ENCODE measurements at places on chromosomes 3 and 15.

DNA sequence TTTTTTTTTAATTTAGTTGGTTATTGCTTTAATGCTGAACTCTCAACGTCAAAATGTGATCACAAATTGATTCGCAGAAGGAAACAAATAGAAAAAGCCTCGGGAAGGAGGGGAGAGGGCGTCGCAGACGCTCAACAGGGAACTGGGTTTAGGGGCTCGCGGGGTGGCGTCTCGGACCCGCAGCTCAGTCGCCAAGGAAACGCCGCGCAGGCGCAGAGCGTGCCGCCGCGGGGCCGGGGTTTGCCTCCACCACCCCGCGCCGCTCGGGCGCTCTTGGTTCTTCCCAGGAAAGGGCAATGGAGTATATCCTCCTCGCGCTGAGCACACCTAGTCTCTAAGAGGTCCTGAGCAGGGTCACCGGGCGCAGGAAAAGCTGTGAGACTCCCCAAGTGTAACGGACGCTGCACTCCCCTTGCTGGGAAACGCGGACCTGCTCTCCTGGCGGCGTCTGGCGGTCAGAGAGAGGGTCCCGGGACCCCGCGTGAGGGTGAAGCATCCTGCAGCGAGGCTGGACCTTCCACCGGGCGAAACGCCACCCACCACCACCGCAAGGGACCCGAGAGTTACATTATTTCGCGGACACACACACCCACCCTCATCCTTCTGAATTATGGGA, 753 bp downstream of the PLCH1 start:
- no peak for DNase-seq

GRCh38 chr3:127690823-127691452, 18.2 kb downstream of the ABTB1 start:
- no peak for DNase-seq

GRCh38 chr15:89593018-89593417, 17.7 kb downstream of the TICRR start:
- no peak for DNase-seq

- DNase-seq = no peak
Measured at GRCh38 chr3:50415816-50416215, 56.5 kb upstream of the TMEM115 start.

DNA sequence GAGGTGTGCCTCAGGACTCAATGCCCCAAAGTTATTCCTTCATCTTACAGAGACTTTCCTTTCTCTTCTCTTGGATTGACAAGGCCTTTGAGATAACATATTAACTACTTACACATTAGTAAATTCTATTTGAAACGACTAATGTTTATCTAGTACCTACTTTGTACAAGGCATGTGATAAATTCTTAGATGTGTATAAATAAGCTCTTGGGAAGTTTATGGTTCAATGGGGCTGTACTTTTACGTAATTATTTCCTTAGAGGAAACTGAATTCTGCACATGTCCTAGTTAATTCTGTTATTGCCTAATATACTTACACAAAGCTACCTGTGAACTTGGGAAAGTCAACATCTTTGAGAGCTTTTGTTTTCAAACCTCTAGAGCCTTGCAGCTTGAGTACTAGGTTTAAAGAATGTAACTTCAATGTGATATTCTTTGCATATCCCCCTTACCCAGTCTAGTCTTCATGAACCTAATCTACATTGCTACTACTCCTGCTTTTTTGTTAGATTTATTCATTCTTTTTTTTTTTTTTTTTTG, 58.5 kb upstream of the RAP2B start:
- DNase-seq = no peak

DNA sequence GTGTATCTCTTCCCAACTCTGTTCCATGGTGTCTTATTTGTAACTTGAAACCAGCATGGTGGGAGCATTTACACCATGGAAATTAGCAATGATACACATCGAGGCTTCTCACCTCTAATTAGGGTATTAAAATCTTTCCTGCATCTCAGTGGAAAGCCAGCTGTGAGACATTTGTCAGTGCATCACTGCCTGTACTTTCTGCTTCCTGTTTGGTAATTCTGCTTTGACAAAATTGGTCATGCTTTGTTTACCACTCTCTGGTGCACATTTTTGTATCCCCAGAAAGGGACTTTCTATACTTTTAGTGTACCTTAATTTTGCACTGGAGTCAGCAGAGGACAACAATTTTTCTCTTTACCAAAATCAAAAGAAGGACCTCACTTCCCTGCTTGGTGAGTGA, 402.1 kb downstream of the PDCD6IP start:
- DNase-seq = no peak

GRCh38 chr3:16178628-16178988, 4.1 kb downstream of the GALNT15 start:
- no peak for DNase-seq

DNA sequence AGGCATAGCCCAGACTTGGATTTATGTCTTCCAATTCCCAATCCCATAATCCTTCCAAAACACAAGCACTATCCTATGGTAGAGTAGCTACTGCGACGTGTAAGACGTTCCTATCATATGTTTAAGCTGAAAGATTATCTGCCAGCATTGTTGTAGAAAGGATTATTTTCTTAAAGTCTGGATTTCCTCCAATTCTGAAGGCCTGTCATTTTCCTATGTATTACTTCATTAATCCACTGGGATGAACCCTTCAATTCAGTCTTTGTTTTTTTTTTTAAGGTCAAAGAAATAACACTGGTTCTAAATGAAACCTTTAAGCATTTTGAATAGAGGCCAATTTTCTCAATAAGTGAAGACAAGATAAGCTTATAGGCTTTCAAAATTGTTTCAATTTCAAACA, 289.0 kb downstream of the SLC9A9 start:
- DNase-seq = no peak

DNA sequence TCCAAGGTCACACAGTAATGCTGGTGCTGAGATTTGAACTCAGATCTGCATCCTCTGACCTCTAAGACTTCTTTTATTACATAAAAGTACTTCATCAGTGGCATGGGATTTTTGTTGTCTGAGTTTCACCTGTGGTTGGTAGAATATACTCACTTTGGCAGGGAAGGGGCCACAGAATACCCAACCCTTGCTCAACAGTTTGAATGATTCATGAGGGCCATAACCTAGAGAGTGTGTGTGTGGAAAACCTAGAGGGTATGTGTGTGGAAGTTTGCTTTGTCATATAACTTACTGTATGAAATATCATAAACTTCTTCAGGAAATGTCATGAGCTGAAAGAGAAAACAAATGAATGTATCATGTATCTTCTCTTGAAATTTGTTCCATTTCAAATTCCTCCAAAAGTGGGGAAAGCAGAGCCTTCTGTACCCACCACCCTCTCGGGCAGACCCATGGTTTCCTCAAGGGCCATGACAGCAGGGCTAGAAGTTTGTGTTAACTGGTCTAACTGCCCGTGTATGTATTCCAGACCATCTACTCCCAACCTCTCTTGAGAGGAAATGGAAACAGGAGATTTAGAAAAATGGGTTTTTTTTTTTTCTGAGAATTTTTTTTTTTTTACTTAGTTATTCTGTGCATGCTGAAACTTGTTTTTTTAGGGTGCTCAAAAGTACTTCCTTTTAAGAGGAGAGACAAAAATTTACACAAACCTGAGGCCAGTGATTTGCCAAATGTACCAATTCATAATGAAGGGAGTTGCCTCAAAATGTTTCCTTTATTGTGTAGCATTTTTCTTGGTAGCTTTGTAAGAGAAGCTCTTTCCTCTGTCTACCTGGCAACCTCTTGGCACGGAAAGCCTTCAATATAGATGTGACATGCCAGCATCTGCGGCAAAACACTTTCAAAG, 127.0 kb downstream of the TPRG1 start:
- no peak for DNase-seq

- no peak for DNase-seq
Measured at GRCh38 chr3:41638381-41638780, 323.5 kb downstream of the ULK4 start.

- no peak for DNase-seq
Measured at GRCh38 chr3:175585898-175586297, 726.8 kb downstream of the NAALADL2 start.

DNA sequence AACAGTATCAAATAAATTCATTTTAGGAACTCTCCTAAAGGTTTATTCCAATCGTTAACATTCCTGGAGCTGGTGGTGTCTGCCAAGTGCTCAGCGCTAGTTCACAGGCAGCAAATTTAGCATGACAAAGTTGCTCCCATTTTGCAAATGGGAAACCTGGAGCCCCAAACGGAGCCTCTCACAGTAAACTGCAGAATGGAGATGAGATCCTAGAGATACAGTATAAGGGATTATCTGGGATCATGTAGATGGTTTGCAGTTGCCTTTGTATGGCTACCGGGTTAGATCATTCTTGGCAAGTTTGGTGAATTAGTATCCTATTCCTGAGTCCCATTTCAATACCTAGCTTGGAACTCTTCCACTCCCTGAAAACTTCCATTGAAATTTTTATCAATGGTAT, 173.7 kb downstream of the CDIN1 start:
- DNase-seq = no peak

GRCh38 chr15:70334286-70334685, 236.6 kb upstream of the TLE3 start:
- DNase-seq = no peak

- DNase-seq = no peak
Measured at GRCh38 chr15:32106401-32107381, 76.4 kb downstream of the CHRNA7 start.

DNA sequence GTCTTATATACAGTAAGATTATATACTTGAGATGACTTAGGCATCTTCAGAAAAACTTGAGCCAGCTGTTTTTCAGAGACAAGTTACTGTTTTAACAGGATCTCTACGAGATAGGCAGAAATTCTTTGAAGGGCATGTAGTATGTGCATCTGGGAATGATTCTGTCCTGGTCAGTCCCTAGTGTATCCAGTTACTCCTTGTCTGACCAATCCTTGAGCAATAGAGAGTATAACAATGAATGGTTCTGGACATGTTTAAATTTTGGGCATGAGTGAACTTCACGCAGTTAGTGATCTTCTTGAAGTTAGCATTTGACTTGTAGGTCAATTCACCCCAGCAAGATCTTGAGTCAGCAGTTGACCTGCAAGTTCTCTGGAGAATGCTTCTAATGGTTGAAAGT, 24.7 kb upstream of the HHLA2 start:
- no peak for DNase-seq

GRCh38 chr15:85397151-85397550, 16.7 kb downstream of the AKAP13 start:
- no peak for DNase-seq

DNA sequence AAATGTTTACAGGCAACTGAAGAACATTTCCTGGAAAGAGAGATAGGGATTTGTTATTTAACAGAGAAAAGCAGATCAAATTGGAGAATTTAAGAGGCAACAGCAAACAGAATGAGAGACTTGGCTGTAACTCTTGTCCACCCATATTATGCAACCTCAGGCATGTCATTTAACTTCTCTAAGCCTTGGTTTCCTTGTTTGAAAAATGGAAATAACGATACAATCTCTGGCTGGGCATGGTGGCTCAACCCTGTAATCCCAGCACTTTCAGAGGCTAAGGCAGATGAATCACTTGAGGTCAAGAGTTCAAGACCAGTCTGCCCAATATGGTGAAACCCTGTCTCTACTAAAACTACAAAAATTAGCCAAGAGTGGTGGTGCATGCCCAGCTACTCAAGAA, 23.7 kb downstream of the ARRDC4 start:
- DNase-seq = no peak

GRCh38 chr3:143901105-143901504, 52.8 kb upstream of the SLC9A9 start:
- DNase-seq = no peak

DNA sequence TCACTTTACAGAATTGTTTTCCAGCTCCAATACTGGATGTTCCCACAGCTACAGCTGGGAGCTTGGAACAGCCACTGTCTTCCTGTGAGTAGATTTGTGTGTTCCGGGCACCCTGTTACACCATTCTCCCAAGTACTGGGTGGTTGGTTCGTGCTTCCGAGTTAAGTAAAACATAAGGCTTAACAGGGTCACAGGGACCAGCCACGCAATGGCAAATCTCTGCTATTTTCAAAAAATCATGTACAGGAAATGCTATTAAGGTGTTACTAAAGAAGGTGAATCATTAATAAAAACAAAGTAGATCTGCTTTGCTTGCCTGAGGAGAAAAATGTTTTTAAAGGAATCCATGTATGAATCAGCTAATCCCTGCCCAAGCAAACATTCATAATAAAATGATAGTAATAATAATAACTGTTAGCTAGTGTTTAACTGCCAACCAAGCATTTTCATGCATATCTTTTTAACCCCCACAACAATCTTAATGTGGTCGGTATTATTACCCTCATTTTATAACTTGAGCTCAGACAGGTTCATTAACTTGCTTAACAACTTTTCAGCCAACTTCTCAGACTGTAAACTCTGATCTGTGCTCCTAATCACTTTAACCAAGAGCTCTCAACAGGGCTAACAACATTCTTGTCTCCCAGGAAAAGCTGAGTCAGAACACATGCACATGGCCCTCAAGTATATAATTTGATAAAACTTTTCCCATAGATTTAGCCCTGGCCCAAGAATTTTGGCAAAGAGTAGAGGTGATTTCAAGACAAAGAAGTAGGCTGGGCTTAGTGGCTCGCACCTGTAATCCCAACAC, 2.7 kb upstream of the C2CD4A start:
- no peak for DNase-seq

GRCh38 chr3:124552224-124552623, 178.0 kb upstream of the UMPS start:
- no peak for DNase-seq

DNA sequence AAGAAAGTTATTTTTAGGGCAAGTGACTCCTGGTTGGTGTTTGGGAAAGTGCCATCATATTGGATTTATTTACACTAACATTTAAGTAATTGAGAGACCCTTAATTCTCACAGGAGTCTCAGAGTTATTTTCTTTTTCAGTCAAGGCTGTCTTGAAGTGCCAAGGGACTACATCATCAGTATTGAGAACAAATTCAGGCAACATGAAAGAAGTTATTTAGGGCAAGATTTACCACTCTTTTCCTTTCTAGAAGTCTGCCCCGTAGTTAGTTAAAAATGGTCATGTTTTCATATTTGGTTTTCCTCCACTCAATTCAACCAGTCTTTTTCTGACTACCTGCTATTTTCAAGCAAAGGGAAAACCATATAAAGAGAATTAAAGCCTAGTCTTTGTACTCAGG, 6.1 kb downstream of the B4GALT4 start:
- DNase-seq = no peak

GRCh38 chr15:66839506-66840112, 137.6 kb downstream of the SMAD6 start:
- DNase-seq = no peak

DNA sequence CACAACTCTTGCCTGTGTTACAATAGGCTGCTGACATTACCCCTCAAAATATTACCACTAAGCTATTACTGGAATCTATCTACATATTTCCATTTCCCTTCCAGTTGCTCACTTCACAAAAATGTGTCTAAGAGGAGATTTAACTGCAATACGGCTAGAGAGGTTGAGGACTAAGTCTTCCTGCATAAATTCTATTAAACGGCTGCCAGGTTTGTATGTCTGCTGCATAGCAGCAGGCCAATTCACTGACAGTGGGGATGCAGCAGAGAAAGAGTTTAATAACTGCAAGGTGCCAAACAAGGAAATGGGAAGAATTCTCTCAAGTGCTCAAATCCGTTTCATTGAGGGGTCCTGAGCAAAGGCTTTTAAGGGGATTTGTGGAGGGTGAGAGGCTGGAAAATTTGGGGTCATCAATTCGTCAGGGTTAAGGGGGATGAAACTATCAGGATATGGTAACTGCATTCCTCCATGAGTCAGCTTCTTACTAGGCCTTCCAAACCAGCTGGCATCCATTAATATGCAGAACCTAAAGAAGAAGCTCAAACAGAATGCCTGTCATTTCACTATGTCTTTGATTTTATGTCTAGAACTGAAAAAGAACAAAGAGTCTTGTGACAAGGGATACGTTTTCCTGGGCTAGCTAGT, 675.6 kb downstream of the TBL1XR1 start:
- DNase-seq = no peak

- no peak for DNase-seq
Measured at GRCh38 chr3:50630877-50631276, 13.9 kb downstream of the MAPKAPK3 start.

GRCh38 chr3:62372621-62373041, 719 bp downstream of the FEZF2 start:
- no peak for DNase-seq
